Activated CD4-positive, alpha-beta T cell treated with anti-CD3 and anti-CD28 coated beads, Interleukin-2, amount 10 ng/mL, durations not matched to agents 7 days and 5 days (primary cell): ENCODE measurements at places on chromosomes 12 and 14. TPM values are rescaled to one million over a fixed set of nuclear protein-coding genes. Genes with fewer than 3 reads are reported as not detected.

The TAPBPL gene
- 45.8 TPM for total RNA-seq

The GLS2 gene
- total RNA-seq = 1.1 TPM

The RPL36AL gene
- total RNA-seq = 249 TPM

The RBP5 gene
- not detected for total RNA-seq

DNA sequence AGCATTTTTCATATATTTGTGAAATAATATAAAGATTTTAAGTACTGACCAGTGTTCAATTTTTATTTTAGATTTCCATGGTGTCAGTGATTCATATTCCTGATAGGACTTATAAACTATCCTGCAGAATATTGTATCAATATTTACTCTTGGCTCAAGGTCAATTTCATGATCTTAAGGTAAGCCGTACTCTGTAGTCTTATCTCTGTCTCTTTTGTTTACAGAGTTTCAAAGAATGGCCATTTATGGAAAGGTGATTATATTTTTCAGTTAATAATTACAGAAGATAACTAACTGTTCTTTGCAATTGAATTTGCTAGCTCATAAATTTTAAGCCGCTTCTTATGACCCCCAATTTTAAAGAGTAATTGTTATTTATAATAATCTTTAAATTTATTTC lies 27.9 kb downstream of the CGRRF1 start:
- DNase-seq = no peak
- peaks cover 2% of the 10 kb centered on the region for H3K36me3 ChIP-seq
- H3K27me3 ChIP-seq = no peaks in the 10 kb centered on the region

DNA sequence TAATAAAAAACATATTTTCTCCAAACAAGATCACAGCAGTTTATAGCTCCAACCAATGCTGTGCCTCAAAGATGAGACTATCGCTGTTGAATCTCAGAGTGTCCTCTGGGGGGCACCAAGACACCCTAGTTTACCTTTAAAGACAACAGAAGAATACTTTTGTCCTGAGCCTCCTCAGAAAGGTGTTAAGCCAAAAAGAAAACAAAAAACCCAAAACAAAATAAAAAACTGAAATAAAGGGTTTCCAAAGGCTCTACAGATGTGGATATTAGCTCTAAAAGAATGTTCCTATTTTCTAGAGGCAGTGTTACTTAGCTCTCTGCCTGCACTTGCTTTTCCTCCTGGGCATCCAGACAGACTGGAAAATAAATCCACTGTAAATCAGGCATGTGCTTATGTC lies 86.9 kb upstream of the TTC7B start:
- H3K27me3 ChIP-seq = no peaks in the 10 kb centered on the region
- peaks cover 26% of the 10 kb centered on the region for H3K4me1 ChIP-seq
- H3K36me3 ChIP-seq = peaks cover 46% of the 10 kb centered on the region
- DNase-seq = peak; percentile 76
- no peak overlapping the region for H3K27ac ChIP-seq

- H3K27ac ChIP-seq = no peak overlapping the region
- H3K4me1 ChIP-seq = peaks cover 58% of the 10 kb centered on the region
These were observed 10.2 kb downstream of the TPCN1 start for GRCh38 chr12:113231235-113232088.

DNA sequence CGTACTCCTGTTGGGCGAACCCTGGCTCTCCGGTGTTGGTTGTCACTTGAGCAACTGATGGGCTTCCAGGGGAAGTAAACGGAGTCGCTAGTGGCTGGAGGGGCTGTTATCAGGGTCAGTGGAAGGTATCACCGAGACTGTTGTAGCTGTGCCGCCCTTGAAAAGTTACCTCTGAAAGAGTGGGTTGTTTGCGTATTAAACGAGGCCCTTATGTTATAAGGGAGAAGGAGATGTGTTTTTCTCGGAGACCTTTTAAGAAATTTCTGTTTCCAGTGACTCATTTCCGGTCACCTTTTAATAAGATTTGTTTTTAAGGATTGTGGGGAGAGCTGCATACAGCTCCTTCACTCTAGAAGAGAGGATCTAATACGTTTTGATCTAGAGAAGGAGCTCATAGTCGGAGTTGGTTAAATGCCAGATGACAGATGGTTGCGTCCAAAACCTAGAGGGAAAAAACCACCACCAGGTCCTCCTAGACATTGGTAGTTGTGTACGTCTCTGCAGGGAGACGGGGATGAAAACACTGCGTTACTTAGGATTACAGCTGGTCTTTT lies 750 bp upstream of the DBX2 start:
- H3K4me1 ChIP-seq = peaks cover 3% of the 10 kb centered on the region
- H3K4me3 ChIP-seq = no peak overlapping the region
- DNase-seq = no peak
- peaks cover 61% of the 10 kb centered on the region for H3K27me3 ChIP-seq
- no peak overlapping the region for H3K27ac ChIP-seq

DNA sequence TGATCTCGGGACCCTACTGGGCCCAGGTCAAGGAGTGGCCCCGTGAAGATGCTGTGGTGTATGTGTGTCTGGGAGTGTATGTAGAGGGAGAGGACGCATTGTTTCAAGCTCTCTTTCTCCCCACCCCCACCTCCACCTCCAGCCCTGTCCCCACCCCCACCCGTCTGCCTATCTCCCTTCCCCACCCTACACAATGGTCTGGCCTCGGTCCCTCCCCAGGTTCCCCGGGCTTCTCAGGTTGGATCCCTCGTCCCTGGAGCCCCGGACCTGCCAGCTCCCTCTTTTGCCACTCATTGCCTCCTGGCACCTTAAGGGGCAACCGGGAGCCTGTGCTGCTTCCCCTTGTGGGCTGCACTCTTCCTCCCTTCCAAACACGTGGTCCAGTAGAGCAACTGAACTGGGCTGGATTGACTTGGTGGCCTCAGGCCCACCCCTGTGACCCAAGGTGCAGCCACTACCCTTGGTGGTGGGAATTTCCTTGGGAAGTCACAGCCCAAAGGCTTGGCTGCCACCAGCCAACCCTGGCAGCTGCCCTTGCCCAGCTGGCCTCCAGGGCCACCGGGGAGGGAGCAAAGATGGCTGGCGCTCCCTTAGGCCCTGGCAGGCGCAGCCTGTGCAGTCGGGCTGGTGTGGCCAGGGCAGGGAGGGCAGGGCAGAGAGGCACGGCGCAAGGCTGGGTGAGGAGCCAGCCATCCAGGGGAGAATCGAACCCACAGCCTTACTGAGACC lies 628 bp downstream of the VRTN start:
- H3K36me3 ChIP-seq = no peaks in the 10 kb centered on the region
- no peak for DNase-seq
- H3K4me1 ChIP-seq = no peaks in the 10 kb centered on the region
- H3K27ac ChIP-seq = no peak overlapping the region
- H3K4me3 ChIP-seq = no peak overlapping the region
- H3K27me3 ChIP-seq = peaks cover 15% of the 10 kb centered on the region

- no peaks in the 10 kb centered on the region for H3K36me3 ChIP-seq
- DNase-seq = no peak
- H3K4me3 ChIP-seq = no peak overlapping the region
These were observed 27.4 kb upstream of the STON2 start for GRCh38 chr14:81427348-81428058.

- DNase-seq = no peak
- no peaks in the 10 kb centered on the region for H3K36me3 ChIP-seq
- H3K4me1 ChIP-seq = no peaks in the 10 kb centered on the region
- no peaks in the 10 kb centered on the region for H3K27me3 ChIP-seq
- H3K4me3 ChIP-seq = no peak overlapping the region
These were observed 14.6 kb upstream of the EEA1 start for GRCh38 chr12:92943482-92944250.
